T-helper 1 cell (primary cell): ENCODE measurements at places on chromosomes 13 and 19.

DNA sequence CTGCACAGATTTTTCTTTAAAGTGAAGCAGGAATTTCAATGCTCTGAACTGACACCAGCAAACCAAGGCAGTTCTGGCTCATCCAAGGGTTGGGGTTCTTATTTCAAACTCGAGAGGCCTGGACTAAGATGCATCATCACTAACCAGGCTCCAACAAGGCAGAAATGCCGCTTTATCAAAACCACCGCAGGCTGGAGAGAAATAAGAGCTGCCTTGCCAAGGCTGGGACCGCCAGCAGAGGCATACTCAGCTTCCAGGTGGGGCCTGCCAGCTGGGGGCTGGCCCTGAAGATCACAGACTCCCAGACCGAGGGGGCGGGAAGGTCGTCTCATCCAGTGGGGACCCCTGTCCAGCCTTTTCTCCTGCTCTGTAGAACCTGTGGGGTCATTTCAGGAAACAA, 37.4 kb upstream of the GAS6 start:
- no peak for DNase-seq

DNA sequence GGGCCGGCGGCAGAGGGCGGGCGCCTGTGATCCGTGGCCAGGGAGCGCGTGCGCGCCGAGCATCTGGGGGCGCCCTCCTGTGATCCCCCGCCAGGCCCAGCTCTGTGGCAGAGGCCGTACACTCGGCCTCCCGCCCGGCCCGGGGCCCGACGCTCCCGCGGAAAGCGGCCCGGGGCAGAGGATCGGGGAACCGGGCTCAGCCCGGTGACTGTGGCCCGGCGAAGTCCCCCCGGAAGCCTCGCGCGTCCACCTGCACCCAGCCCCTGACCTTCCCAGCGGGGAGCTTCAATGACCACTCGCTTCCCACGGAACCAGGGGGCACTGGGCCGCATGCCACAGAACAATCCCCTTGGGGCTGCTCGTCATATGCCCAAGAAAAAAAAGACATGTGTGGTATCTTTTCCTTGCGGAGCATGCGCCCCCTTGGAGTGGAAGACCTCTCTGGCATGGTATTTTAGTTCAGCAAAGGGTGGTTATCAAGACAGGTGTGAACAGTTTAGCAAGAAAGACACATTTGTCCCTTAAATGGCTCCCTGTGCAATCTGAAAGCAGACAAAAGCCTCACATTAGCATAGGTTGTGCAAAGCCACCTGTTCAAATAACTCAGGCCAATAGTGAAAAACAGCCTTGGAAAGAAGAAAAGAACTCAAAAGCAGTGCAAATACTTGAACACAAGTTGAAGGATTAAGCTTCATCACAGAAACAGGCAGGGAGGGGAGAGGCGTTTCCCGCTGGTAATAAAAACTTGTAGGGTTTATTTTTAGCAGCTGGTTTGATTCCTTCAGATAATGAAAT, 290.9 kb upstream of the SOX21 start:
- DNase-seq, result no peak

DNA sequence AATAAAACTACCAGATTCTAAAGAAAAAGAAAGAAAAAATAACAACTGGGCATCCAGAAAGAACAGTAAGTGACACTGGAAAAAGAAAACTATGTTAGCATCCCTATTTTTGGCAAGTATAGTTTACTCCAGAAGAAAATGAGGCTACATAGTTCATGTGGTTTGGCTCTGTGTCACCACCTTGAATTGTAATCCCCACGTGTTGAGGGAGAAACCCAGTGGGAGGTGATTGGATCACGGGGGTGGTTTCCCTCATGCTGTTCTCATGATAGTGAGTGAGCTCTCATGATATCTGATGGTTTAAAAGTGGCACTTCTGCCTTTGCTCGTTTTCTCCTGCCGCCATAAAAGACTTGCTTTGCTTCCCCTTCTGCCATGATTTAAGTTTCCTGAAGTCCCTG, 76.9 kb downstream of the ITGBL1 start:
- no peak for DNase-seq

DNA sequence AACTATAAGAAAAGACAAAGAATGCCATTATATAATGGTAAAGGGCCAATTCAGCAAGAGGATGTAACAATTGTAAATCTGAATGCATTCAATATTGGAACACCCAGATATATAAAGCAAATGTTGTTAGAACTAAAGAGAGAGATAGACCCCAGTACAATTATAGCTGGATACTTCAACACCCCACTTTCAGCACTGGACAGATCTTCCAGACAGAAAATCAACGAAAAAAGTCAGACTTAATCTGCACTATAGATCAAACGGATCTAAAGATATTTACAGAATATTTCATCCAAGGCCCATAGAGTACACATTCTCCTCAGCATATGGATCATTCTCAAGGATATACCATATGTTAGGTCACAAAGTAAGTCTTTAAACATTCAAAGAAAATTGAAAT, 194.6 kb upstream of the DACH1 start:
- DNase-seq, result no peak

- DNase-seq, result peak; percentile 80
These were observed 4.8 kb downstream of the EMP3 start for GRCh38 chr19:48330012-48330681.

DNA sequence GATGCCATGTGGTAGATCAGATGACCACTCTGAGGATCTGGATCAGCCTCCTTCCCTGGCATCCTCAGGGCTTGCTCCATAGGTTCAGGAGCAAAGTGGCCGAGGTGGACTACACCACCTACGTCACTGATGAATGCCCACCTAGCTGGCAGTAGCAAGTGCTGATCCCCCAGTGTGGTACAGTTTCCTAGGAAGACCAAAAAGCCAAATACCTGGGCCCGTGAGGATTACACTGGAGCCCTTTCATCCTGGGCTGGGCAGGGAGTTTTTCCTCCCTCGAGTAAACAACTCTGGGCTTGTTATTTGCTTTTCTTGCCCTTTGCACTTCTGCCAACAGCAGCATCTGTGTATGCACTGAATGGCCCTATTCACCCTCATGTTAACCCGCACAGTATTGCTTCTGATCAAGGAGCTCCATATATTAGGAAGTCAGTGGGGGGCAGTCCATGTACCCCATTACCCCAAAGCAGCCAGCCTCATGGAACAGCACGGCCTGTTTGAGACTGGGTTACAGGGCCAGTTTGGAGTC, 3.3 kb upstream of the MYADM start:
- no peak for DNase-seq

- no peak for DNase-seq
These were observed 16.2 kb downstream of the FRY start for GRCh38 chr13:32047793-32048192.

DNA sequence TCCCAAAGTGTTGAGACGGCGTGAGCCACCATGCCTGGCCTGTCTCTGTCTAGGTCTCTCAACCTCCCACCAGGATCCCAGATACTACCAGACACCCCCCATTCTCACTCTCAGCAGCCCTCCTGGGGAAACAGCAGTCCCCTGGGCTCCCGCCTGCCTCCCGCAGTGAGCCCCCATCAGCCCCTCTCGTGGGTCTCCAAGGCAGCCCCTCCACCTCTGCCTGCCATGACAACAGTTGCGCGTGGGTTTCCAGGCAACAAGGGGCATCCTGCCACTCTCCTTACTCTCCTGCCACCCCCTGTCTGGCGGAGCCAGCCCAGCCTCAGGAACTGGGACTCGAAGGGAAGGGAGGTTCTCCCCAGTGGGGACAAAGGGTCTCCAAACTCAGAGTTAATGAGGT, 5.2 kb downstream of the LRRC4B start:
- DNase-seq, result no peak

GRCh38 chr13:93535251-93535650, 308.6 kb downstream of the GPC6 start:
- DNase-seq, result no peak

GRCh38 chr13:50188696-50189095, 173.5 kb downstream of the KCNRG start:
- no peak for DNase-seq

DNA sequence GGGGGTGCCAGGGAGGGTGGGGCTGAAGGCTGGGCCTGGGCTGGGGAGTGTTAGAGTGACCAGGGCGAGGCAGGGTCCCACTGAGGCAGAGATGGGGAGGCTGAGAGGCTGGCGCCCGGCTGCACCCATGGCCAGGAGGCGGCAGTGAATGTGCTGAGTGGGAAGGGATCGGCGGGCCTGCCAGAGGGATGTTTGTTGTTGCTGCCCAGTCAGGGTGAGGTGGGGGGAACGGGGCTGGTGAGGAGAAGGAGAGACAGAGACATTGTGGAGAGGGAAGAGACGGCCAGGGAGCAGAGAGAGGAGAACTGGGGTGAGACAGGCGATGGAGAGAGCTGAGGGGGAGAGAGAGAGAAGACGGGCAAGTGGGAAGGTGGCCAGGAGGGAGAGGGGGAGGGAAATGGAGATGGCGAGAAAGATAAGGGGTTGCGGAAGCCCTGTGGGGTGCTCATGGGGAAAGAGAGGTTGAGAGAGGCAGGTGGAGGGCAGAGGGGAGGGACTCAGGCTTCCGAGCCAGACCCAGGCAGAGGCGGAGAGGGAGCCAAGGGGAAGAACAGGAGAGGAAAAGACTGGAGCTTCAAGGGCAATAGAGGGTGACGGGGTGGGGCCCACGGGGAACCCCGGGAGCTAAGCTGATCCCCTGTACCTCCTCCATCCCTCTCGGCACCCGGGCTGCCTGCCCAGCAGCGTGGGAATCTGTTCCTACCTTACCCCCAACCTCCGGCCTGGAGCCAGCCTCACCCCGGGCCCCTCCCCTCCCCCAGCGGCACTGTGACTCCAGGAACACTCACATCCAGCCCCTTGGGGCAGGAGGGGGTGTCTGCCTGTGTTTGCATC, 690 bp upstream of the B3GNT8 start:
- peak; percentile 44 for DNase-seq

GRCh38 chr19:48962849-48963165, 2.3 kb upstream of the FTL start:
- no peak for DNase-seq

- no peak for DNase-seq
These were observed 3.7 kb downstream of the COL4A2 start for GRCh38 chr13:110310541-110311442.
